ENCODE measurements at places on chromosomes 3 and 15.
A peak's percentile ranks its signal among the peaks of the same experiment; 100 is the strongest.

DNA sequence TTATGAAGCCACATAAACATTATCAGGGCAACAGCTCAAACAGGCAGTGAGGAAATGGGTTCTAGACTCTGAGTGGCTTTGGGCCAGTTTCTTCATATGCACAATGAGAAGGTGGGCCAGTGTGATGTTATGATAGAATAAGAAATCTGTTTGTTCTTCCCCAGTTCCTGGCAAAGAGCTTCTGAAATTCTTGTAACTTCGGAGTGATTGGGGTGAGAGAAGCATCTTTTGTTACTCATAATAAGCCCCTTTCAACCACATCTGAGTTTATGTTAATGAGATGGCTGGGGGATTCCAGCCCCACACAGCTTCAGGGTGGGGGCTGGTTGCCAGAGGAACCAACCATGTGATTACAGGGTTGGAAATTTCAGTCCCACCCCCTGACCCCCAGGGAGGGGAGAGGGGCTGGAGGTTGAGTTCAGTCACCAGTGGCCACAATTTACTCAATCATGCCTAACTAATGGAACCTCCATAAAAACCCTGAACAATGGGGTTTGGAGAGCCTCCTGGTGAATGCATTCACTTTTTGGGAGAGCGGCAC lies 57.0 kb upstream of the FRMD4B start:
- no peak for DNase-seq

- DNase-seq, result no peak
Measured at GRCh38 chr3:150319900-150320299, 88.2 kb upstream of the TSC22D2 start.

GRCh38 chr15:91318516-91318915 lies 218.5 kb downstream of the SV2B start:
- DNase-seq, result no peak

- DNase-seq, result no peak
Measured at GRCh38 chr3:188123170-188123905, 30.6 kb upstream of the LPP start.

GRCh38 chr15:85583923-85584390 lies 203.6 kb downstream of the AKAP13 start:
- DNase-seq, result peak; percentile 56

Measured in CD4-positive, alpha-beta T cell (primary cell).